D721Med (cell line): ENCODE measurements at places on chromosomes 2 and 18.

- DNase-seq = no peak
These were observed 78.4 kb downstream of the DTNB start for GRCh38 chr2:25594991-25595390.

DNA sequence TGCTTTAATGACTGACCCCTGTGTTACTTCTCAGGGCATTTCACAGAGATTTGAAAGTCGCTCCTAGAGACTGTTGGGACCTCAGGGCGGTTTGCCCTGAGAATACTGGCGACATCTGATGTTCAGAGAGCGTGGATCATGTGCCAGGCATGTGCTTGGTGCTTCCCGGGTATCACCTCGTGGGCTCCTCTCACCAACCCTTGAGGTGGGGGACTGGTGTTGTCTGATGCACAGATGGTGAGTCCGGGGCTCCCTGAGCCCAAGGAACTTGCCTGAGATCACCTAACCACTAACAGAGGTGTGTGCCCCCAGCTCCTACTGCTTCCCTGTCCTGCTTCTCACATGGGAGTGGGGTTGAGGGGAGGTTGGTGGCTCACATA is 16.2 kb downstream of the ATOH8 start:
- DNase-seq = no peak

GRCh38 chr2:154849482-154849881 is 151.0 kb downstream of the KCNJ3 start:
- no peak for DNase-seq

GRCh38 chr2:99403524-99403923 is 66.3 kb downstream of the EIF5B start:
- DNase-seq = no peak

GRCh38 chr2:123144082-123144481 is 881.0 kb upstream of the CNTNAP5 start:
- DNase-seq = no peak
